ENCODE measurements at places on chromosomes 6 and 20.

DNA sequence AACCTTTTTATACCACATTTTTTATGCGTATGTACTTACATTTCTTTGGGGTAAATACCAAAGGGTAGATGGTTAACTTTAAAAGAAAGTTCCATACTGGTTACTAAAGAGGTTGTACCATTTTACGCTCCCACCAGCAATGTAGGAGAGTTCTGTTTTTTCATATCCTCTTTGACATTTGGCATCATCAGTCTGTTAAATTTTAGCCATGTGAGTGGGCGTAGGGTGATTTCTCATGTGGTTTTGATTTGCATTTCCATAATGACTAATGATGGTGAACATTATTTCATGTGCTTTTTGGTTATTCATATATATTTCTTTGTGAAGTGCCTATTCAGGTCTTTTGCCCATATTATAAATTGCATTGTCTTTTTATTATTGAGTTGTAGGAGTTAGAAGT lies 194.2 kb downstream of the PRL start:
- DNase-seq = no peak

DNA sequence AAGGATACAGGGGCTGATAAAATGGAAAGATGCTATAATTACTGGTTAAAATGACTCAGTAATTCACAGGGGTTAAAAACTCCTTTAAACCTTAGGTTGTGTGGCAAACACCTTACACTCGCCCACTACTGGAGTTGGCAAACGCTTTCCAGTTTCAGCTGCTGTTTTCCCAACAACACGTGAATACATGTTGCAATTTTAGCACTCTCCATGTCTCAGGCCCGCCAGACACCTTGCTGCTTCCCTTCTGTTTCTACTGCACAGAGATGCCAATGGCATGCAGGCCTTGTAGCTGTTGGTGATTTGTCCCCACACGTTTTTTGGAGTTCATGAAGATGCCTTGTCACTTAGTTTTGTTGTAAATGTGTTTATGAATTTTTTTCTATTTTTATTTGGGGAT lies 5.3 kb upstream of the TTPAL start:
- DNase-seq = no peak

GRCh38 chr6:49721297-49721696 lies 8.0 kb upstream of the CRISP2 start:
- DNase-seq = no peak

- DNase-seq = no peak
Observed at GRCh38 chr20:42610070-42610469, 579.6 kb downstream of the PTPRT start.

GRCh38 chr6:110544472-110544871 lies 68.1 kb upstream of the SLC22A16 start:
- DNase-seq = no peak

GRCh38 chr6:131317516-131317915 lies 182.2 kb downstream of the AKAP7 start:
- no peak for DNase-seq

DNA sequence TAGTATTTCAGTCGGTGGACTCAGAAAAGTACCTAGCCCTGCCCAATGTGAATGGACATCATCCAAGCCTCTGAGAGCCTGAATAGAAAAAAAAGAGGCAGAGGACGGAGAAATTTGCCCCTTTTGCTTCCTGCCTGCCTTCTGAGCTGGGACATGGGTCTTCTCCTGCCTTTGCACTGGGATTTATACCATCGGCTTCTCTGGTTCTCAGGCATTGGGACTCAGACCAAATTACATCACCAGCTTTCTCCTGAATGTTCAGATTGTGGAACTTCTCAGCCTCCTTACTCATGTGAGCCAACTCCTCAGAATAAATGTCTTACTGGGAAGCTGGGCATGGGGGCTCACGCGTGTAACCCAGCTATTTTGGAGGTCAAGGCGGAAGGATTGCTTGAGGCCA lies 19.8 kb downstream of the KCNB1 start:
- no peak for DNase-seq

DNA sequence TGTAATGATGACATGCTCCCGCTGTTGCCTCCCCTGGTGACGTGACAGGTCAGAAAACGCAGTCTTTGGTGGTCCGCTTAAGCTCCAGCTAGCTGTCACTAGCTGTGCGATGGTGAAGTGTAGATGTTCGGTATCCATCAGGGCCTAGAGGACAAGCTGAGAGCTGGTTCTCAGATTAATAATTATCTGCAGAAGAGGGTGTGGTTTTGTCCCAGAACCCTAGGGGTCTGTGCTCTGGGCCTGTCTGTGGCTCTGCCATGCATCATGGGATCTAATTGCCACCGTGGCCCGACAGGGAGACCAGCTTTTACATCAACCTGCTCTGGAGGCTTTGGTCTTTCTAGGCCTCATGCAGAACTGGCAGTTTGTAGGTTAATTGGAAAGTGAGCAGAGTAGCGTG lies 34.1 kb downstream of the ERMARD start:
- no peak for DNase-seq

- DNase-seq = no peak
Observed at GRCh38 chr6:110999634-111000270, 17.9 kb downstream of the RPF2 start.

- no peak for DNase-seq
Observed at GRCh38 chr6:99287523-99287922, 62.0 kb downstream of the FAXC start.
